ENCODE measurements at places on chromosomes 7 and 10.

DNA sequence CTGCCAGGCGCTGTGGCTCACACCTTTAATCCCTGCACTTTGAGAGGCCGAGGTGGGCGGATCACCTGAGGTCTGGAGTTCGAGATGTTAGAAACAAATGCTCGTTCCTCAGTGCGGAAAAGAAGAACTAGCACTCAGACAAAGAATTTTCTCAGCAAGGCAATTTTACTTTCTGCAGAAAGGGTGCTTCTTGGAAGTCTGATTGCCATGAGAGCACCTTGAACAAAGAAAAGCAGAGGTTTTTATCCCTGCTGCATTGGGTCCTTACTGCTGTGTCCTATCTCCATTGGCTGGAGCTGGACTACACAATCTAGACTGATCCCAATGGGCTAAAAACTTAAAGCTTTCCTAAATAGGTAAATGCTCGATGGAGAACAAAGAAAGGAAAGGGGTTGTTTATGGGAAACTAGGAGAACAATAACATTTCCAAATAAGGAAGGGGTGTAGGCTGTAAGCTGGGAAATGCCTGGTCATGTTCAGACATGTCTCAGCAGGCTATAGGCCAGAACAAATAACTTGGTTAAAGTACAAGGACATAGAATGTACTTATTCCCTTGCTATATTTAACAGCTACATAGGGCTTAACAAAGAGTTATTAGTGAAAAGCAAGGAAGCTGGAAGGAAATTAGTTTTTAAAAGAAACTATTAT is 26.1 kb upstream of the ACTR3B start:
- DNase-seq: no peak

- DNase-seq: peak; percentile 76
These were observed 30.0 kb downstream of the SGMS1 start for GRCh38 chr10:50593523-50594376.

DNA sequence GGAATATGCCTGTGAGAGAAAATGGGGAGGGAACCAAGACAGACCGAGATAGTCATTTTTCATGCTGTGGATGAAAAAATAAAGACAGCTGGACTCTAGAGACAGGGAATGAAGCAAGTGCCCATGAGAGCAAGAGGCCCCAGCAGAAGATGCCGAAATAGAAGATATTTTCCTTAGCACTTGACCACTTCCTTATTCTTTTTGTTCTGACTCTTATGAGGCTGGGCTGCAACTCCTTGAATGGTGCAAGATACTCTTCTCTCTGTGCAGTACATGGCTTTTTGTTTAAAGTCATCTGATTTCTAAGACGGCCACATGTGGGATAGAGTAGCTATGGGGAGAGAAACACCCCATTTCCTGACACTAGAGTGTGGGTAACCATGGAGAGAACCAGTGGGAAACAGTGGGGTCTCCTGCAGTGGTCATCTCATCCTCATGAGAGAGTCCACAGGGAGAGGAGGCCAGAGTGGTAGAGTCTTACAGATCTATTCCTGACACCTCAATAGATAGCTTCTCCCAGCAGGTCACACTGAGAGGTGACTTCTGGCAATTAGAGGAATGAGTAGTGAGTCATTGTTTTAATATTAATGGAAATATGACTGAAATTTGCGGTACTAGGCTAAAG is 18.0 kb upstream of the VCL start:
- no peak for DNase-seq

DNA sequence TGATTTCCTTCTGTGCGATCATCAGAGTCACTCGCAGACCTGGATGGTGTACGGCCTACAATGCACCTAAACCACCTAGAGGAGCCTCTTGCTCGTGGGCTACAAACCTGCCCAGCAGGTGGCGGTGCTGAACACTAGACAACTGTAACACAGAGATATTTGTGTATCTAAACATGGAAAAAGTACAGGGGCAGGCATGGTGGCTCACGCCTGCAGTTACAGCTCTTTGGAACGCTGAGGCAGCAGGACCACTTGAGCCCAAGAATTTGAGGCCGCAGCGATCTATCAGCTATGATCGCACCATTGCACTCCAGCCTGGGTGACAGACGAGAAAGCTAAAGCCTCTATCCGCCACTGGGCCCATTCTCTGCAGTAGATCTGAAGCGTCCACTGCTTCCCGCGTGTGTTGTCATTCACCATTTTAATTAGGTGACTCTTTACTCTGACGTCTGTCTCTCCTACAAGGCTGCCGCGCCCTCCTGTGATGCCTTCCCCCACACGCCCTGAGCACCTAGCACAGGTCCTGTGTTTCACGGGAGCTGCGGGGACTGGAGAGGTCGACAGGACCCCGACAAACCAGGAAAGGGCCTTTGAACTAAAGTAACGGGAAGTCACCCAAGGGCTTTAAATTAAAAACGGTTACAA is 774 bp downstream of the TUBGCP2 start:
- DNase-seq: peak; percentile 60

DNA sequence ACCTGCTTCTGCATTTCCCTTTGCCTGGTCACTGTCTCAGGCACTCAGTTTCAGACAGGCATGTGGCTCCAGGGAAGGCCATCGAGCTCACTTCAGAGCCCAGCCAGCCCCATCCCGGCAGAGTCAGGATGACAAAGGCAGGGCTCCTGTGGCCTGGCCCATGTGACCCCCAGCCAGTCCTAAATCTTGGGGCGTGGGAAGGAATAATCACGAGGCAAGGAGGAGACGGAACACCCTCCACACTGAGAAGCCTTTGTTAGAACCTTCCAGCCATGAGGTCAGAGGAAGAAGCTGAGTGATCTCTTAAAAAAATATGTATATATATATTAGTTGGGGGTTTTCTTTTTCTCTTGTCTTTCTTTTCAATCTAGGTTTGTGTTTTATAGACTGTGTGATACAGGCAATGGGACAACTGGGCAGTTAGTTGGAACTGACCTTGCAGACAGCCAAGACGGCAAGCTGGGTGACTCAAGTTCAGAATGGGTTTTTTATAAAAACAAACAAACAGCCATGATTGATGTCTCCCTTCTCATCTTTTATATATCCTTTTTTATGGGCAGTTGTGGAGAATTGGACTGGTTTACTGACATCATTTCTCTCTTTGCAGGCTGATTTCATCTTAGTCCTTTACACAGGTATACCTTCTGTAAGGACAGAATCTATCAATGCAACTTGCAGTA is 60.8 kb downstream of the CHN2 start:
- DNase-seq: no peak

DNA sequence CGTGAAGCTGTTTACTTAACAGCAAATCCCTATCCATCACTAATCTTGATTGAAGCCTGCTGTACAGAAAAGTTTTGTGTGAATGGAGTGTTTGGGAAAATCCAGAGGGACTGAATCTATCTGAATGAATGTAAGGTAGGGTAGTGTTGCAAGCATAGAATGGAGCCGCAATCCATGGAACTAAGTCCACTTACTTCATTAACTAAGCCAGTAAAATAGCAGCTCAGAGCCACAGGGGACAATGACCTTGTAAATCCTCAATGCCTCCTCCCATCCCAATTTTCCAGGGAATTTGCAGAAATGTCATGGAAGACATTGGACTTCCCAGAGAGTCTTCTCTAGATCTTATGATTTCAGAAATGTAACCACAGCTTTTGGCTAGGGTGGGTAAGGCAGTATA is 15.2 kb downstream of the TBATA start:
- DNase-seq: no peak

- no peak for DNase-seq
These were observed 41.0 kb upstream of the CDK6 start for GRCh38 chr7:92877367-92877766.

DNA sequence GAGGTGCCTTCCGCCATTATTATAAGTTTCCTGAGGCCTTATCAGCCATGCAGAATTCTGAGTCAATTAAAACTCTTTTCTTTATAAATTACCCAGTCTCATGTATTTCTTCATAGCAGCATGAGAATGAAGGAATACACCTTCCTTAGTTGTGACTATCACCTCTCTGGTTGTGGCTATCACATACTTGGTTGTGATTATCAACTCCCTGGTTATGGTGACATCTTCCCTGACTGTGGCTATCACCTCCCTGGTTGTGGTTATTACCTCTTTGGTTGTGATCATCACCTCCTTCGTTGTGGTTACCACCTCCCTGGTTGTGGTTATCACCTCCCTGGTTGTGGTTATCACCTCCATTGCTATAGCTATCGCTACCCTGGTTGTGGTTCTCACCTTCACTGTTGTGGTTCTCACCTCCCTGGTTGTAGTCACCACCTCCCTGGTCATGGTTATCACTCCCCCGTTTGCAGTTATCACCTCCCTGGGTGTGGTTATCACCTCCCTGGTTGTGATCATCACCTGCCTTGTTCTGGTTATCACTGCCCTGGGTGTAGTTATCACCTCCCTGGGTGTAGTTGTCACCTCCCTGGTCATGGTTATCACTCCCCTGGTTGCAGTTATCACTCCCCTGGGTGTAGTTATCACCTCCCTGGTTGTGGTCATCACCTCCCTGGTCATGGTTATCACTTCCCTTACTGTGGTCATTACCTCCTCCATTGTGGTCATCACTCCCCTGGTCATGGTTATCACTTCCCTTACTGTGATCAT is 105.9 kb downstream of the GPR26 start:
- DNase-seq: no peak

DNA sequence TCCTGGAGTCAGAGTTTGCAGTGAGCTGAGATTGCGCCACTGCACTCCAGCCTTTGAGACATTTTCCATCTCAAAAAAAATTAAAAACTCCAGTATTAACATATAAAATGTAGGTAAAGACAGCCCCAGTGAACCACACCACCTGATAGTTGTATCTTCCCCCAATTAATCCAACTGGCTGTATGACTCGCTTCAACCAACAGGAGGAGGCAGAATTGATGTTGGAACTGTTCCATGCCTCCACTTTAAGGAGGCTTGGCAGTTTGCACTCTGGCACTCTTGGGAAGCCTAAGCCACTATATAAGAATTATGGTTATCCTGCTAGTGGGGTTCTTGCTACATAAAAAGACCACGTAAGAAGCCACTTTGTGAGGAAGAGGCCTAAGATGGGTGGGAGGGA is 72.7 kb downstream of the STK17A start:
- DNase-seq: no peak

DNA sequence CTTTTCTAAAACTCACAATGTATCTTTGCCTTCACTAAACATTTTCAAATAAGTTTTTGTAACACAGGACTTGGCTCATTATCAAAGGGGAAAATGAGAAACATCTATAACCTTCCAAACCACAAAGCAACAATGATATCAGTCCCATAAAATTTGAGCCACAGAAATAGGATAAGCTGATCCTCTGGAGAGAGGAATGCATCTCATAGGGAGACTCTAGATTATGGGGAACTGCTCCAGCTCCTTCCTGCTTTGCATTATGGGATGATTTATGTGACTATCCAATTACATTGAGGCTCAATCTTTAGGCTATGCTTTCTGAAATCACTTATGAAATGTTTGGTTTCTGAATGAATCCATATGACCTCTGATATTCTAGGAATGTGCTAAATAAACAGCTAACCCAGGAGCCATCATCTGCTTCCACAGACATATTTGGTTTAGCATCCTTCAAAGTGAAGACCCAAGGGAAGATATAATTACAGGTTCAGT is 70.4 kb downstream of the CUBN start:
- DNase-seq: peak; percentile 85

DNA sequence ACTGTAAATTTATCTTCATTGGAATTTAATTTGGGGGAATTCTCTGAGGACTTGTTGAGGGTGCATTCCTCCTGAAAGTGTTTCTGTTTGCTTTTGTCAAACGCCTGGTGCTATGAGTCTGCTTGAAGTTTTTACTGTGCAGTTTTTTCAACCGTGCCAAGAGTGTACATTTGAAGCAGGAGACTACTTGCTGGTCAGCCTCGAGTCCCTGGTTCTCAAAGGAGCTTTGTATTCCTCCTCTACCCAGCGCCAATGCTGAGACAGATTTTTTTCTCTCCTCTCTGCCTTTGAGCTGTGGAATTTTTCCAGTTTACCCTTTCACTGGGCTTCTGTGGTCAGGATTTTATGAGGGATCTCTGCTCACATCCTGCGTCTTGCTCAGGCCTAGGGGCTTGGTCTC is 62.1 kb downstream of the NPY start:
- no peak for DNase-seq

DNA sequence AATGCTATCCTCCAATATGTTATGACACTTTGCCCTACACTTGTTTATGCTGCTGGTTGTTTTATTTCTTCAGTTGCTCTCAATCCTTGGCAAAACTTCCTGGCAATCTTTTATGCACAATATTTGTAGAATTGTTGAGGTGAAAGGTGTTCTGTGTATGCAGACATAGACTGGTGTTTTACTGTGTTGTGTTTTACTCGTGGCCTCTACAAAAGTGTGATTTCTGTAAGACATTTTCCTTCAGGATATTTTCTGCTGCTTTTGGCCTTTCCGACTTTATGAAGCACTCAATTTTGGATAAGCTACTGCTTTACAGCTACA is 21.8 kb downstream of the GLCCI1 start:
- DNase-seq: no peak

DNA sequence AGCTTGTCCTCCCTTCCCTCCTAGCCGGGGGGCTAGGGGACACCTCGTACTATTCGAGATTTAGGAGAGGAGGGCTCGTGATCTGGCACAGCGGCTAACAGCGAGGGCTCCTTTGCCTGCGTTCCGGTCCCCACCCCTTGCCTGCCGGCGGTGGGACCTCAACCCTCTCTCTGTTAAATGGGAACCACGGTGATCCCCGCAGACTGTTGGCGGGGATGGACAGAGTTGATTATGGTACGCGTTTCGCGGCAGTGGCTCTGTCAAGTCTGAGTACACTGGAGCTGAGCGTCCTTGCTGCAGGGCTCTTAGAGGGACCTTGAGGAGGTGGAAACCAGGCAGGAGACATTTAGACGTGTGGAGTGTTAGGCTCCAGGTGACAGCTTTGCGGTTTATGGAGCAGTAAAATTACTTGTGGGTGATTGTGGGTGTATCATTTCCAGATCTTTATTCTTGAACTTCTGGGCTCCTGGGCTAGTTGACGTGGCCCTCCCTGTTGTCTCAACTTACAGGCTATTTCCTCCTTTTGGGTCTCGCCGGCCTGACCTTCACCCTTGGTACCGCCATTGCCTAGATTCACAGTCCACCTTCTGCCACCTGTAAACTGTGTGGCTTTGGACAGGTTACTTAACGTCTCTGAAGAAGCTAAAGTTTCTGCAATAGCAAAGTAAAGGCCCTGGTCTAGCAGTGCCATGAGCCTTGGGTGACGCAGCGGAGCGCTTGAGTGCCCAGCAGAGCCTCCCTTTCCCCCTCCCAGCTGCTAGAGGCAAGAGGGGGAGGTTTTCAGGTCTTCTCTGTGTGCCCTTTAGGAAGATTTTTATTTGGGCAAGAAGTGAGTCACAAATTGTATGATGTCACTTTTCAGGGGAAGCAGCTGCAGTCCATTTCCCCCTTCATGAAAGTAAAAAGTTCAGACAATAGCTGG is 739 bp downstream of the CASP7 start:
- DNase-seq: peak; percentile 59

All from HFFc6 (cell line).